Skeletal muscle cell (primary cell): ENCODE measurements at places on chromosomes 6 and 20.

DNA sequence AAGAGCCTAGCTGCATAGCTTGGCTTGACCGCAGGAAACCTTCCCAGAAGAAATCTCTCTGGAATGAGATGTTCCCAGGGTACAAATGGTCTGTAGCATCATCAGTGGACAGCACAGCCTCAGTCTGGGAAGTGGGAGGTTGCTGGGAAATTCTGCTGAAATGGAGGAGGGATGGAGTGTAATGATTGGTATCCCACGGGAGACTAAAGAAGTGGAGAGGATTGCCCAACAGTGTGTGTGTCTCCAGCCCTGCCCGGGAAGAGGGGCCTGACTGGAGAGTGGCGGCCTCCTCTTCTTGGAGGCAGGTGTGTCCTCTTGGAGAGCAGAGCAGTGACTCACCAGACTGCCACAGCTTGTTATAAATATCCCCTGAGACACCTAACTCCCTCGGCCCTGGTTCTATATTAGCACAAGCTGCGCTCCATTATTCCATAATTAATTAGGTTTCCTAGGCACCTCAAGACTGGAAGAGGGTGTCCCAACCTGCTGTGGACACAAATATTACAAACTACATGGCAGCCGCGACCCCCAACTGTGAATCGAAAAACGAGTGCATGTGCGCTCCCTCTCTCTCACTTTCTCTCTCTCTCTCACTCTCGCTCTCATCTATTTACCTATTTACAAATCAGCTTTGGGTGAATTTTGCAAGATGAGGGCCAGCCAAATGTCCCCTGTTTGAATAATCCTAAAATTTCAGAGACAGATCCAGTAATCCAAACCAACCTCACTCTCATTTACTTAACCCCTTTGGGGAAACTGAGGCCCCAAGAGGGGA is 68.8 kb downstream of the FGD2 start:
- DNase-seq, result peak; percentile 95

DNA sequence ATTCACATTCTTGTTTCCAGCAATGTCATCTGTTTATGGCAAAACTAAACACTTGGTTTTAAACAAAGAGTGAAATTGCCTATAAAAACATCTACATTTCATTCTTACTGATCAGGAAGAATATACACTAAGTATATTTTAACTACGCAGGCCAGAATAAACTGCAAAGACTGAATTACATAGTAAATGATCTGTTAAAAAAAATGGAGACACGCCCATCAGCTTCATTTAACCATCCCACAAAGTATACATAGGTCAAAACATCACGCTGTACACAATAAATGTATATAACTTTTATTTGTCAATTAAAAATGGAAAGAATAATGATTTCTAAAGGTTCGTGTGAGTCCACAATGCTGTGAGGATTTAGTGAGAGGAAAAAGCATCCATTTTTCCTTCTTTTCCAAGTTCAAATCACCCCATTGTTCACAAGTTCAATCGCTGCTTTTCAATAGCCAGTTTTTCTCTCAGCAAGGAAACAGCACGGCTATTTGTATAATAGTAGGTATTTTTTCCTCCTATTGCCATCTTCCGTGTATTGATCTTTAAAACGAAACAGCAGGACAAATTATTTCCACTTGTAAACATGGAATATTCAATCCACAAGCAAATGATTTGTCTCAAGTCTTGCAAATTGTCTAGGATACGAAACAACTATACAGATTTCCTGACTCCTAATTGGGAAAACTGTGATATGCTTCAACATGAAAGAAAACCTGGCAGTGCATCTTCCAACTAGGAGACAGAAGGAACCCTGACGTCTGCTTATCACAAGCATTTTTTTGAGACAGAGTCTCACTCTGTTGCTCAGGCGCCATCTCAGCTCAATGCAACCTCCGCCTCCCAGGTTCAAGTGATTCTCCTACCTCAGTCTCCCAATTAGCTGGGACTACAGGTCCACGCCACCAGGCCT is 10.6 kb downstream of the SFT2D1 start:
- no peak for DNase-seq

DNA sequence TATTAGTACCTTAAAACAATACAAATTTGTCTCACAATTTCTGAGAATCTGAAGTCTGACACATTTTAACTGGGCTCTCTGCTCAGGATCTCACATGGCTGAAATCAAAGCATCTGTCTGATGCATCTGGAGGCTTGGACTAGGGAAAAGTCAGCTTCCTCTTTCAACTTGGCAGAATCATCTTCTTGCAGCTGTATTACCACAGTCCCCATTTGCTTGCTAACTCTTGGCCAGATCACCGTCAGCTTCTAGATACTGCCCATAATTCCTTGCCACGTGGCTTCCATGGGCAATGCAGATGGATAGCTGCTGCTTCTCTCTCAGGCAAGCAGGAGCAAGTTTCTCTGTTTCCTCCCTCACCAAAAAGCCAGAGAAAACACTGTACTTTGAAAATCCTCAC is 1106.4 kb upstream of the CITED2 start:
- DNase-seq, result peak; percentile 58

- DNase-seq, result no peak
Observed at GRCh38 chr20:15637950-15638754, 935.1 kb downstream of the KIF16B start.

- DNase-seq, result no peak
Observed at GRCh38 chr6:39998126-39998525, 63.9 kb upstream of the MOCS1 start.

- no peak for DNase-seq
Observed at GRCh38 chr6:121593011-121593641, 157.7 kb downstream of the GJA1 start.

GRCh38 chr6:23137611-23138010 is 568.2 kb downstream of the HDGFL1 start:
- no peak for DNase-seq

GRCh38 chr6:112478036-112478435 is 130.9 kb downstream of the RFPL4B start:
- no peak for DNase-seq

DNA sequence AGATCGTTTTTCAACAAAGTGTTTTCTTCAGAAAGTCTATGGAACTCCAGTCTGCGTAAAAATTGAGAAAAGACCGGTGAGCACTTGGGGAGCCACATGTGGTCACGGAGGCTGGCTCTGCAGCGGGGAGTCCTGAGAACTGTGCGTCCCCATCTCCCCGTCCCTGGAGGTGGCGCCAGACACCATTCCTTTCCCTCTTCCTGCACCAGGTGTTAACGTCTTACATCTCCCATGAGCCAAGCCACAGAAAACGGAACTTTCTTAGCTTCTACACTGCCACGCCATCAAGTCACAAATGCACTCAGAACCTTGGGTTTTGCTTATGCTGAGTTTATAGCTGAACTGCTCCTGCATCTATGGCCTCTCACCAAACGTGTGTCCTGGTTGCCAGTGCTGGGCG is 62.6 kb downstream of the GINS1 start:
- no peak for DNase-seq

DNA sequence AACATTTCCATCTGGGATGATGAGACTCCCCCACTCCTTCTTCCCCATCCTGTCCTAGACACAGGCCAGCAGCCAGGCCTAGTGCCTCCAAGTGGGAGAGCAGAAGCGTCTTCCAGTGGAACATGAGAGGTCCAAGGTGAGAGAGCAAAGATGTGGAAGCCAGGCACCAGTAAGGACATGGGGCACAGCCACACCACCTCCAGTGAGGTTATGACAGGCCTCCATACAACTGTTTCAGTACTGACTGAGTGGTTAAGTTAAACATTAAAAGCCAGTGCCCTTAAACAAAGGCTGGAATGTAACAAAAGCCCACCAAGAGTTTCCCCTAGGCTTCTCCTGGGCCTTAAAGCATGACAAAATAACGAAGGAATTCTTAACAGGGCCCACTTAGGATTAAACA is 5.3 kb downstream of the ZBTB24 start:
- no peak for DNase-seq

DNA sequence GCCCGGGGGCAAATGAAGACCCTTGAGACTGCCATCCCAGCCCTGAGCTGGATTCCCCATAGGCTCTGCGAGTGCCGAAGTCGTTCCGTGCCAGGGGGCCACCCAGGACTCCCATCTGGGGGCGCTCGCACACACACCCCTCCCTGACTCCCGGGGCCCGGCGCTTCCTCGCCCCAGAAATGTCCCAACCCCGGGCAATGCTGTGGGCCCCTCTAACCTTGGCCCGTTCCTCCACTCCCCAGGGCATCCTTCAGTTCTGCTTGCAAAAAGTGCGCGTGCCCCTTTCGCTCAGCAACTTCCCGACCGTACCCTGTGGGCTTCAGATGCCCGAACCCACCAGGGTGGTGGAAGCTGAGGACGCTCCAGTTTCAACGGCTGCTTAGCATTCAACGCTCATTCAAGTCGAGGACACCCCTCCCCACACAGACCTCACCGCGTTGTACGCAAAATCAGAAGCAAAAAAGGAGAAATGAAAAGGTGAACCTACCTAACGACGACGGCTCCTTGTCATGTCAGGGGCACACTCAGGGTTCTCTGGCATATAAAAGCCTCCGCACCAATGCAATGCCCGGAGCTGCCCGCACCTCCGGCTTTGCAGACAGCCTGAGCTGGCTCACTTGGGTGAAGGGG is 25.3 kb downstream of the RIPOR2 start:
- DNase-seq, result no peak

DNA sequence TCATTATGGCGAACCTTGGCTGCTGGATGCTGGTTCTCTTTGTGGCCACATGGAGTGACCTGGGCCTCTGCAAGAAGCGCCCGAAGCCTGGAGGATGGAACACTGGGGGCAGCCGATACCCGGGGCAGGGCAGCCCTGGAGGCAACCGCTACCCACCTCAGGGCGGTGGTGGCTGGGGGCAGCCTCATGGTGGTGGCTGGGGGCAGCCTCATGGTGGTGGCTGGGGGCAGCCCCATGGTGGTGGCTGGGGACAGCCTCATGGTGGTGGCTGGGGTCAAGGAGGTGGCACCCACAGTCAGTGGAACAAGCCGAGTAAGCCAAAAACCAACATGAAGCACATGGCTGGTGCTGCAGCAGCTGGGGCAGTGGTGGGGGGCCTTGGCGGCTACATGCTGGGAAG is 22.5 kb upstream of the PRND start:
- DNase-seq, result no peak

DNA sequence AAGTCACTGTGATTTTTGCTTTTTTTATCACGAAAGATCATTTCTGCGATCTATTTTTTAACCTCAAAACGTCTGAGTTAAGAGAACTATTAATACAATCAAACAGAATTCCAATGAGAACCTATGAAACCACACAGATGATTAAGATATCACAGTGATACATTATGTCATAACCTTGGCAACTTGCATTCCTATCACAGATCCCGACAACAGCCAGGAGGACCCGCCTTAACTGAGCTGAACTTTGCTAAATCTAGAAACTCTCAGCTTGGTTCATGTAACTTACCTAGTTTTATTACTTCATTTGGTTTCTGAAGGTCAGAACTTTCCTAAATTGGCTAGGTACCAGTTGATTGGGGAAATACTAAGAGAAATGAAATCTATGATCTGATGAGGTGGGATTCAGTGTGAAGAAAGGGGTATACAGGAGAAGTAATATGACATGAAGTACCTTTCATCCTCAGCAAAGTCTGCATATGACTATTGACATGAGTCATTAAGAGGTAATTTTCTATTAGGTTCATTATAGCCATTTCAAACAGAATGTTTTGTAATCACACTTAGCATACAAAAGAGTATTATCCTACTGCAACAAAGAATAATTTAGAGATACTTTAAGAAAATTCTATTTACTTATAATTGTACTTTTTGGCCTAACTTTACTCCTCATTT is 11.2 kb downstream of the LYRM4 start:
- DNase-seq, result no peak

GRCh38 chr6:111061508-111061907 is 25.8 kb upstream of the SLC16A10 start:
- peak; percentile 12 for DNase-seq

DNA sequence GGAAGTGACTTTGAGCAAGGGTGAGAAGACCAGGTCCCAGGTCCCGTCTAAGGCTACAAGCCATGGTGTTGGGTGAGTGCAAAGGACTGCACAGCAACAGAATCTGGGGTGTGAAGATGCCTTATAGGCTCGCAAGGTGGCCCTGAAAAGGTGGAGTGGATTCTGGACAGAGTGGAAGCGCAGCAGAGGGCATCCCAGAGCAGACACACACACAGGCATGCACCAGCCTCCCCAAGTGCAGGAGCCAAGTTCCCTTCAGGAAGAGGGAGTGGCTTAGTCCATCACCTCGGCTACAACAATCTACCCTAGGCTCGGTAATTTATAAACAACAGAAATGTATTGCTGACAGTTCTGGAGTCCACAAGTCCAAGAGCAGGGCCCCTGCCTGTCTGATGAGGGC is 180.1 kb upstream of the PDE10A start:
- no peak for DNase-seq

DNA sequence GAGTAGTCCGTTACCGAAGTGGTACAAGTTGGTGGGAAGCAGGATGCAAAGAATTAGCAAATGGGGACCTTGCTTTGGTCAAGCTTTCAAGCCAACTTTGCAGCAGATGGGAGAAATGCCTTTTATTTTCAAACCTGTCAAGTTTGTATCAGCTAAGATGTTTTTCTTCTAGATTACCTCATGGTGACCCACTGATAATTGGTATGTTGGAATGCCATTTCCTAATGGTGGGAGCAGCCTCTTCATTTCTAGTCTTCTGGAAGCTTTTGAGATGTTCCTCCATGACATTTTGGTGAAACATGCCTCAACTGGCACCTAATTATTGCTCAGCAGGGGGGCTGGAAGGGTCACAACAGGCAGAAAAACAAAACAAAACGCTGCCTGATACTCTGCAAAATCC is 43.7 kb downstream of the ADNP start:
- DNase-seq, result no peak

GRCh38 chr6:123668965-123669591 is 32.3 kb upstream of the TRDN start:
- DNase-seq, result no peak

DNA sequence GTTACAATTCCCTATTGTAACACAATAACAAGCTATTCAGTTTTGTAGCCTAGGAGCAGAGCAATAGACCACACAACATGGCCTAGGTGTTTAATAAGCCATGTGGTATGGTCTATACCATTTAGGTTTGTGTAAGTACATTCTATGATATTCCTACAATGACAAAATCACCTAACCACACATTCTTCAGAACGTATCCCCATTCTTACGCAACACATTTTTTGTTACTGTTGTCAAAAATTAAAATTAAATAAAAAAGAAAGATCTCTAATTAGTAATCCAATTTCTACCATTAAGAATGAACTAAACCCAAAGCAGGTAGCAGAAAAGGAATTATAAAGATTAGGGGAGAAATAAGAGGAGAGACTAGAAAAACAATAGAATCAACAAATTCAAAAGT is 44.0 kb downstream of the RANBP9 start:
- DNase-seq, result no peak

DNA sequence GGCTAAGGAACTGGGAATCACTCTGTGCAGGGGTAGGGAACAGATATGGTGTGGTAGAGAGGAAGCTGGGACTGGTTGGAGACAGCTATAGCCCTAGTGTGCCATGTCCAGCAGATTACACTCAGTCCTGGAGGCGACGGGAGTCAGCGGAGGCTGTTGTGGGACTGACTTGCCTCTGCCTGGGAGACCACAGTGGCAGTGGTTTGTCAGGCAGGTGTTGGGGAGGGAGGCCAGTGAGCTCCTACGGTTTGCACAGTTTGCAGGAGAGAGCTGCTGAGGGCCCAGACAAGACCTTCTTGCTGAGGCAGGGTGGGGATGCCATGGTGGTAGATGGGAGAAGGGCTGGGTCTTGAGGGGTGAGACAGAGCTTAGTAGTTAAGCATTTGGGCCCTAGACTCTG is 4.9 kb downstream of the PLCG1 start:
- no peak for DNase-seq

- no peak for DNase-seq
Observed at GRCh38 chr20:51427651-51428291, 114.7 kb downstream of the NFATC2 start.
